ENCODE measurements at places on chromosomes 5 and 9. TPM values are rescaled to one million over a fixed set of nuclear protein-coding genes. Genes with fewer than 3 reads are reported as not detected.

DNA sequence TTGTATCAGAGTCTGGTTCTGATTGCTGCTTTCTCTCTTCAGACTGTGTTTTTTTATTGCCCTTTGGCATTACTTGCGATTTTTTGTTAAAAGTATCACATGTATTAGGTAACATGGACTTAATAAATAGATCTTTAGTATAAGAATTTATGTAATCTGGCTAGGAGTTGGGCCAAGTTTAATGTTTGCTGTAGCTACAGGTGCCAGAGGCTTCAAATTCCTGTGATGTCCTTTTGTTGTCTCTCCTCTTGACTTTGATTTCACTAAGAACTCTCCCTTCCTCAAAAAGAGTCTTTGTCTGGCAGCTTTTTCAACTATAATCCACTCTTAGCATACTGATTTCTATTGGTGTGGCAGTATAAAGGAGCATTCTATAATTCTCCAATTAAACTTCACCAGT lies 313.1 kb downstream of the DTWD2 start:
- no peak overlapping the region for H3K4me3 ChIP-seq
- DNase-seq: no peak
- no peaks in the 10 kb centered on the region for H3K27me3 ChIP-seq
- no peaks in the 10 kb centered on the region for H3K4me1 ChIP-seq

DNA sequence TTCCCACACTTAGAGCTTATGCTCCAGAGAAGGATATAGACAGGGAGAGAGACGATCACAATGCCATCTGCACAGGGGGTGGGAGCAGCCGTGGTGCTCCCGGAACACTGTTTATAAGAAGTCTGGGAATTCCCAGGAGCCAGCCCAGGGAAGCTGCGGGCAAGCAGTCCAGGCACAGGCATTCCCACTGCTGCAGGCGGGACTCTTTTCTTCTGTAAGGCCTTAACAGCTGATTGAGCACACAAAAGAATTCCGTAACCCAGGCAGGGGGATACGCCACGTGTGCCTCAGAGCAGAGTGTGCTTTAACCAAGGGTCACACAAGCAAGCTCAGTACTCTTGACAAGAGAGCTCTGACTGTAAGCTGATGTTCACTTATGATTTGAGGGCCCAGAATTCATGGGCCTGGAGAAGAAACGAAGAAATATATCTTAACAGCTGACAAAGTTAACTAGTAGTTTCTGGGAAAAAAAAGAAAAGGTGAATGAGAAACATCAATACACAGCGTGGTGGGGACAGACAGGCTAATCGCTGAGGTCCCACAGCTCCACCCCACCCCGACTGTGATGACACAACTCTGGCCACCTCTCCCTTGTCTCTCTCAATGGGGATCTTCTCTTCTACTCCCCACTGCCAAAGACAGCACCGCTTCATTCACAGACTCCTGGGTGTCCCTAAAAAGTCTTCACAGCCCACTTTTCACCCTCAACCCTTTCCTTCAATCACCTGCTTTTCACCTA lies 85.9 kb upstream of the SIMC1 start:
- H3K4me3 ChIP-seq: no peak overlapping the region
- H3K36me3 ChIP-seq: no peaks in the 10 kb centered on the region
- DNase-seq: no peak
- H3K27me3 ChIP-seq: peaks cover 4% of the 10 kb centered on the region
- H3K27ac ChIP-seq: no peak overlapping the region

GRCh38 chr9:17906841-17907778 lies 328.2 kb downstream of the SH3GL2 start:
- H3K27ac ChIP-seq: no peak overlapping the region
- H3K4me1 ChIP-seq: no peaks in the 10 kb centered on the region
- peaks cover 53% of the 10 kb centered on the region for H3K27me3 ChIP-seq
- DNase-seq: no peak

DNA sequence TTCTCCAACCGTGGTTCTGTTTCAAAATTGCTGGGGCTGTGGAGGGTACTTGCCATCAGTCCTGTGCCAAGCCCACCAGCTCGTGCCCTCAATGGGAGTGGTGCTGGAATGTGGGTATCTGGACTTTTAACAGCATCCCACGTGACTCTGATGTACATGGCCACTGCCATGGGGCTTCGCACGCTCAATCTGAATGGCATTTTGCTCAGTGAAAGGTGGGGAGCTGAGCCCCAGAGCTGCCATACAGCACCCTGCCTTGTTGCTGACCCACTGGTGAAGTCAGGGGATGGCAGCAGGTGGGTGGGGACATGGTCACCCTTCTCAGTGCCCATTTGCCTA lies 16.6 kb upstream of the SYNPO start:
- peaks cover 26% of the 10 kb centered on the region for H3K4me1 ChIP-seq
- peak overlapping the region; percentile 19 for H3K4me3 ChIP-seq
- peaks cover 39% of the 10 kb centered on the region for H3K36me3 ChIP-seq
- no peak for DNase-seq
- H3K27me3 ChIP-seq: no peaks in the 10 kb centered on the region

DNA sequence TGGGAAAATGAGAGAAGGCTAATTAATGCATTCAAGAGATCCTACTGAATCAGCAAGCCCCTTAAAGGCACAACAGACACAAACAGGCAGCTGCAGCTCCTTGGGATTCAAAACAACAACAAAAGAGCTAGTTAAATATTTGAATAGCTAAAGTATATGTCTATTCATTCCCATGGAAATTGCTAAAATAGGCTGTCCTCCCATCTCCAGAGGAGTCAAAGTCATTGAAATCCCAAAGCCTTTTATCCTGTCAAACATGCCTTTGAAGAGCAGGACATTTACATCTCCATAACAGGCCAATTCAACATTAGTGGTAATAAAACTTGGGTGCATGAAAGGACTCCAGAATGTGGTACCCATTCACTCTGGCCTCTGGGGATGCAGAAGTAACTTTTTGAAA lies 177.4 kb downstream of the NTRK2 start:
- H3K36me3 ChIP-seq: no peaks in the 10 kb centered on the region
- no peaks in the 10 kb centered on the region for H3K4me1 ChIP-seq
- H3K4me3 ChIP-seq: no peak overlapping the region
- no peaks in the 10 kb centered on the region for H3K27me3 ChIP-seq

DNA sequence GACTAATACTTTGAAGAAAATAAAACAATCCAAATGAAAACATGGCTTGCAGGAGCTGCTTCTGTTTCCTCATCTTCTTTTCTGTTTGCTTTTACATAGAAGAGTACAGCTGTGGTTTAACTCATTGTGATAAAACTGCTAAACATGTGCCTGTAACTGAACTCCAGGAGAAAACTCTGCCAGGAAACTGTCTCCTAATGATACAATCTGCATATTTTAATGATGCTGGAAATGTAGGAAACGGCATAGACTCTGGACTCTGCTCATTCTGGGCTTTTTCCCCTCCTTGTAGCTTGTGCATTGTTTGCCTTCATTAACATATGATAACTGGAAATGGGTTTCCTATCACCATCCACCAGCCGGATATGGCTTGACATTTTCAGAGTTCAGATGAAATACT lies 813.3 kb upstream of the WWC1 start:
- no peak overlapping the region for H3K4me3 ChIP-seq
- H3K27me3 ChIP-seq: no peaks in the 10 kb centered on the region
- H3K27ac ChIP-seq: no peak overlapping the region
- no peaks in the 10 kb centered on the region for H3K36me3 ChIP-seq

DNA sequence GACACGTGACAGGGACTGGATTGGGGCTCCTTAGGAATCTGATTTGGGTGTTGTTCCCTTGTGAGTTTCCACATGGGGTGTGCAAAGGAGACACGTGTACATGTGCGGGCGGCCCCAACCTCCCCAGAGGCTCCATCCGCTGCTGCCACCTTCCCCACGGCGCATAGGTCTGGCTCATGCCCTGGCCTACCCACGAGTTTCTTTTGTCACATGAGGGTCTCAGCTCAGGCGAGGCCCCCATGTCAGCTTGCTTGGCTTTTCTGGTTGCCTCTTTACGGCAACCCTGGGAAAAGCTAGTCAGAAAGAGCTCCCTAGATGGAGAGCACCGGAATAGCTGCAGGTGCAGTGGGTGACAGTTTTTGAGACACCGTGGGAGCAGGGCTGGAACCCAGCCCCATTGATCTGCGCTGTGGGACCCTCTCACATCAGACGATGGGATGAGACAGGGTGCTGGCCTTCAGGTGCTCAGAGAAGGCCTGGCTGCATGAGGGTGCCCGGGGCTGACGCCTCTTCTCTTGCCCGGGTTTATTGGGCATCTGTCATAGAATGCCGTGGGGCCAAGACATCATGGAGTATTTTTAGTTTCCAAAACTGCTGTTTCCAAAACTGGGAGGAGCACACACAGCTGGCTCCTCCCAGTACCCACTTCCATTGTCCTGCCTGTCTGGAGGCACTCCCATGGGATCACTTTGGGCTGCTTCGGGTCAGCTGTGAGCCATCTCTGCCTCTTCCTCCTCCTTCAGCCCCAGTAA lies 107.8 kb downstream of the WNK2 start:
- no peak for DNase-seq
- peaks cover 27% of the 10 kb centered on the region for H3K36me3 ChIP-seq
- no peak overlapping the region for H3K4me3 ChIP-seq
- no peaks in the 10 kb centered on the region for H3K27me3 ChIP-seq

GRCh38 chr9:120878188-120879130 lies 1.5 kb upstream of the PHF19 start:
- peaks cover 40% of the 10 kb centered on the region for H3K4me1 ChIP-seq
- peaks cover 2% of the 10 kb centered on the region for H3K36me3 ChIP-seq
- H3K27ac ChIP-seq: peak overlapping the region; percentile 97
- no peaks in the 10 kb centered on the region for H3K27me3 ChIP-seq
- DNase-seq: no peak
- no peak overlapping the region for H3K4me3 ChIP-seq

- no peak for DNase-seq
- no peaks in the 10 kb centered on the region for H3K36me3 ChIP-seq
- no peak overlapping the region for H3K4me3 ChIP-seq
- H3K27me3 ChIP-seq: no peaks in the 10 kb centered on the region
These were observed 927.9 kb downstream of the MAT2B start for GRCh38 chr5:164433106-164433870.

DNA sequence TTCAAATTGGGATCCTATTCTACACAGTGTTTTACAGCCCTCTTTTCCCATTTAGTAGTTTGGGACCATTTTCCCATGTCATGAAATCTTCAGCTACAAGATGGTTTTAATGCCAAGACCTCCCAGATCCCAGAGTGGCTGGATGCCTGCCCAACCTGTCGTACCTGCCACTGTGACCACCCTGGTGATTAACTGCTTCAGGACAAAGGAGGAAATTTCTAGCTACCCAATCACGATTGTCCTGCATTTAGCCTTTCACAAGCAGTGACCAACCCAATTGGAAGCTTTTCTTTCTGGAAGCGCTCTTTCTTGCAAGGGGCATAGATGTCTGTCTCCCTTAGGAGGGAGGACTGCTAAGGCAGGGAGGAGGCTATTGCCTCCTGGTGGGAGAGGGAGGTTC lies 13.8 kb downstream of the IL9 start:
- no peaks in the 10 kb centered on the region for H3K36me3 ChIP-seq
- DNase-seq: no peak
- H3K27me3 ChIP-seq: peaks cover 29% of the 10 kb centered on the region
- no peaks in the 10 kb centered on the region for H3K4me1 ChIP-seq
- no peak overlapping the region for H3K27ac ChIP-seq
- no peak overlapping the region for H3K4me3 ChIP-seq

- no peaks in the 10 kb centered on the region for H3K4me1 ChIP-seq
- no peaks in the 10 kb centered on the region for H3K36me3 ChIP-seq
- H3K27me3 ChIP-seq: peaks cover 14% of the 10 kb centered on the region
- H3K27ac ChIP-seq: no peak overlapping the region
- peak; percentile 33 for DNase-seq
- H3K4me3 ChIP-seq: no peak overlapping the region
These were observed 16.0 kb upstream of the PUM3 start for GRCh38 chr9:2859776-2860379.

DNA sequence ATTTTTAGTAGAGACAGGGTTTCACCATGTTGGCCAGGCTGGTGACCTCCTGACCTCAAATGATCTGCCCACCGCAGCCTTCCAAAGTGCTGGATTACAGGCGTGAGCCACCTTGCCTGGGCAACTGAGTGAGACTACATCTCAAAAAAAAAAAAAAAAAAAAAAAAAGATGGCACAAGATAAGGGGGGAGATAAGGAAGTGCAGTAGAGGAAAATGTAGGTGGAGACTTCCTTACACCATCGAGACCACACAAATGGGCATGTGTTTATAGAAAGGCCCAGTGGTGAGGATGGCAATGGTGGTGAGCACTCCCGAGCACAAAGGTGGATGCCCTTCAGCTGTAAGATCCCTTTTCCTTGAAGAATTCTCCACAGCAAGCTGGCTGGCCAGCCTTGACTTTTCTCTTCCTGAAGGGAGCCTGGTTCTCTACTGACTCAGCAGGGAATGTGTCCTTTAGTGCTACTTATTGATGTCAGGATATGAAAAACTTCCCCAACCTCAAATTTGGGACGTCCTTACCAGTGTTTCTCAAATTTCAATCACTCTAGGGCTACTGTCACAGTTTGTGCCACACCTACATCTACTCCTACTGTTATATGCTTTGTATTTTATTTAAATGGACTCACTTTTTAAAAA lies 28.2 kb downstream of the ERGIC1 start:
- no peak overlapping the region for H3K27ac ChIP-seq
- no peak overlapping the region for H3K4me3 ChIP-seq
- DNase-seq: no peak

- H3K4me1 ChIP-seq: peaks cover 6% of the 10 kb centered on the region
- peaks cover 68% of the 10 kb centered on the region for H3K27me3 ChIP-seq
- H3K36me3 ChIP-seq: no peaks in the 10 kb centered on the region
These were observed 1.7 kb upstream of the TSLP start for GRCh38 chr5:111069839-111070238.

GRCh38 chr5:138018849-138019248 lies 14.0 kb downstream of the FAM13B start:
- H3K27ac ChIP-seq: no peak overlapping the region
- no peaks in the 10 kb centered on the region for H3K4me1 ChIP-seq
- H3K27me3 ChIP-seq: no peaks in the 10 kb centered on the region
- H3K36me3 ChIP-seq: peaks cover 34% of the 10 kb centered on the region
- DNase-seq: no peak

DNA sequence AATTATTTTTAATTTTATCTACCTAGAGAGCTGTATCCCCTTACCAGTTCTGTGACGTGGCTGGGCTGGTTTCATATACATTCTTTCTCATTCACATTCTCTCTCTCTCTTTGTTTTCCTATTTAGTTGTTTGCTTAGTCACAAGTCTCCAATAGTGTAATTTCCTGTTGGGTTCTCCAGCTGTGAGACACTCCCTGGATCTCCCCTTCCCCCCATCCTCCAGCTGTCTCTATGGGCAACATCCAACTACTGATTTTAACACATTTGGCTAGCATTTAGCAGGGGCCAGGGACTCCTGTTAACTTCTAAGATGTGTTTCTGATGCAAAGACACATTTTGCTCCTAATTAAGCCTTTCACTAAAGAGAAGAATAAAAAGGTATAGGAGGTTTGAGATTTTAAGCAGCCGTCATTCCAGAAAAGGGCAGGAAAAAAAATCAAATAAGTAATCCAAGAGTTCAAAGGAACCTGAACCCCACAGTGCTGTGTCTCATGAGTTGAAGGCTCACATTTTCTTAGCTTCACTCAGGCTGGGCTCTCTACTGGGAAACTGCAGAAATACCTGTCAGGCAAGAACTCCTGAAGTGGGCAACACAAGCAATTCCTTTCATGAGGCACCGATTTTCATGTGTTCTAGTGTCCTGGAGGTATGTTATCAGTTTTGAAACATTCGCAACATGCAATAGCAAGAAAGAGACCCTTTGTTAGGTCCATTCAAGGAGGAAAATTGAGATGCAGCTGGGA lies 198.7 kb upstream of the C9orf72 start:
- no peaks in the 10 kb centered on the region for H3K4me1 ChIP-seq
- no peak overlapping the region for H3K4me3 ChIP-seq
- no peaks in the 10 kb centered on the region for H3K27me3 ChIP-seq
- no peaks in the 10 kb centered on the region for H3K36me3 ChIP-seq
- no peak for DNase-seq
- H3K27ac ChIP-seq: no peak overlapping the region

Gene TRPM3
- 0.57 TPM for polyA plus RNA-seq

Gene SOHLH1
- not detected for polyA plus RNA-seq

Gene VLDLR
- polyA plus RNA-seq: 9.1 TPM

Gene SMIM33
- polyA plus RNA-seq: not detected

Gene SPINK6
- not detected for polyA plus RNA-seq

Gene TMC1
- 0.16 TPM for polyA plus RNA-seq

Gene PFN3
- polyA plus RNA-seq: not detected

Measured in large intestine (tissue), 12 donors.